Putamen (tissue), 1 donor: ENCODE measurements at places on chromosomes 16 and 17.
A peak's percentile ranks its signal among the peaks of the same experiment; 100 is the strongest.

DNA sequence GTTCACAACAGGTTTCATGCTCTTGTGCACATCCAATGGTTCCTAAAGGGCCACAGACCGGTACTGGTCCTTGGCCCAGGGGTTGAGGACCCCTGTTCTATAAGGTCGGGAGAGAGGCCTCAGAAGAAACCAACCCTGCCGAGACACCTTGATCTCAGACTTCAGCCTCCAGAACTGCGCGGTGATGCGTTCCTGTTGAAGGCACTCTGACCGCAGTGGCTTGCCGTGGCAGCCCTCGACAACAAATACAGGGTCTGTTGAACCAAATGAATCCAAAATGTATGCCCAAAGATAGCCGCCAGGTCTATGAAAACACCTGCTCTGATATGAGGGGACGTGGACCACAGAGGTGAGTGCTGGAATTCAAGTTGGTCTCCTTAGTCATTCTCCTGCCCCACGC lies 389.8 kb downstream of the SEC14L1 start:
- no peak for DNase-seq

GRCh38 chr16:78984887-78985464 lies 615.6 kb downstream of the MAF start:
- DNase-seq = no peak

- DNase-seq = no peak
These were observed 35.4 kb downstream of the SLC6A4 start for GRCh38 chr17:30200106-30200505.

GRCh38 chr17:64174686-64175456 lies 44.9 kb upstream of the ERN1 start:
- DNase-seq = peak; percentile 80

GRCh38 chr17:44214896-44215295 lies 4.6 kb downstream of the UBTF start:
- DNase-seq = no peak

DNA sequence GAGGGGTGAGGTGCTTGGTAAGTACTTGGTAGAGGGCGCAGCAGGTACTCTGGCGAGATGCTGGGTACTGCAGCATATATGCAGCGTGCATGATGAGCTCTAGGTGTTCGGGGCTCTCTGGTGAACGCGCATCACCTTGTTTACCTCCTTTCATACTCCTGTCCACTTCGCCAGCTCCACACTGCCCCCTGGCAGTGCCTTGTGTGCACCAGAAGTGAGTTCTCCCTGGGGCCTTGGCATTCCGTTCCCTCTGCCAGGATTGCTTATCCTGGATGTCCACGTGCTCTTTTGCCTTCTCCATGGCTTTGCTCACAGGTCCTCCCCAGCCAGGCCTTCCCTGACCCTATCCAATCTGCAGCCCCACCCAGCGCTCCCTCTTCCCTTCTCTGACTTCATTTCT lies 154.2 kb downstream of the MRM1 start:
- DNase-seq = no peak

GRCh38 chr16:86975445-86975844 lies 341.7 kb downstream of the C16orf95 start:
- no peak for DNase-seq

DNA sequence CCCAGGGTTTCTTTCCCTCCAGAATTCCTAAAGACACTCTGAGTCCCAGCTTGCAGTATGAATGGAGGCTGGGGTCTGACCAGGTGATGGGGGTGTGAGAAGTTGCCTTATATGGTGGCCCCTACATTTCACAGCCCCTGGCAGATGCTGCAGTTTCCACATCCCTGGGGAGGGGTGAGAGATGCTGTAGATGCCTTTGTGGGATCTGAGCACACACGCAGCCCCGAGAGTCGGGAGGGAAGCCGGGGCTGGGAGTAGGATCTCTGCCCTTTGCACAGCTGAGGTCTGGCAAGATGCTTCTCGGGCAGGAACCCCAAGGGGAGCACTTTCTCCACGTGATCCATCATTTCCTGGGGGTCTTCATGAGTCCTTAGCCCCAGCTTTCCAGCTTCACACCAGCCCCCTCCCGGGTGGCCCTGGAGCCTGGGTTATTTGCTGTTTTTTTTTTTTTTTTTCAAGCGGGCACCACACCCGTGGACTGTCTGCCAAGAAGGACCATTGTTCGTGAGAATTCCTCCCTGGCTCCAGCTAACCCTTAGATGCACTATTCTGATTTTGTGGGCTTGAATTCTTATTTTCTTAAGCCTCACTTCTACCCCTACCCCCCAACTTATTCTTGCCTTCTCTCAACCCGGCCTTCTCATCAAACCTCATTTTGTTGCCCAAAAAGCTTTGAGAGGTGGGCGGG lies 50.6 kb downstream of the NTN1 start:
- DNase-seq = no peak

DNA sequence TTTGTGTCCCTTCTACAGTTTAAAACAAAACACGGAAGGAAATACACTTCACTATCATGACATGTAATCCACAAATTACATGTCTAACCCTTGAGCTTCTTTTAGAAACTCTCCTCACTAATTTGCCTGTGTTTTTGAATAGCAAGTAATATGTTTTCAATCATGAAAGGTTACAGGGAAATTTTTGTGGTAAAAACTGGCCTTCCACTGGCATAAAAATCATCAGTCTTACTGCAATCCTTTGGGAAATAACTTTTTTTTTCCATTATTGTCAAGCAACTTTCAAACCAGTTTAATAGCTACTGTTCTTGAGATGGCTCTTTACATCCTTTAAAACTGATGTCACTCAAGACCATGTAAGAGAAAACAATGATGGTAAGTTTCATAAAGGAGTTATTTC lies 27.0 kb downstream of the MYO1D start:
- no peak for DNase-seq
